Astrocyte of the hippocampus (primary cell): ENCODE measurements at places on chromosomes 11 and 22.

GRCh38 chr11:120089036-120090001, 48.6 kb downstream of the TRIM29 start:
- no peak for DNase-seq

- DNase-seq = peak; percentile 21
Measured at GRCh38 chr11:44977493-44977984, 26.9 kb upstream of the TP53I11 start.

DNA sequence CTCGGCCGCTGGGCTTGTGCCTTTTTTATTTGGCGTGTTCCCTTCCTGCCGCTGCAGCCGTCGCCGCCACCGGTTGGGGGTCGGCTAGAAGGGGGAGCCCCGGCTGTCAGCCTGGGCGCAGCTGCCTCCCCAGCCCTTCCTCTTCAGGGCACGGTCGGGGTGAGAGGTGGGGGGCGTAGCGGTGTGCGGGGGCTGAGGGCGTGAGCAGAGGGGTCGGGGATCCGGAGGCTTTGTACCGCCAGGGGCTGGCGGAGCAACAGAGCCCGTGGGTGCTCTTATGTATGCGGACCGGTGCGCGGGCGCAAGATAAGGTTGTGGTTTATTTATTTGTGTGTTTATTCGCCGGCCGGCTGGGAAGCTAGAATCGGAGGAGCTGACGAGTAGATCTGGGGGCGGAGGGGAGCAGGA, 477 bp downstream of the ZBTB16 start:
- DNase-seq = peak; percentile 60

- peak; percentile 95 for DNase-seq
Measured at GRCh38 chr11:45857961-45858474, 10.7 kb downstream of the CRY2 start.

DNA sequence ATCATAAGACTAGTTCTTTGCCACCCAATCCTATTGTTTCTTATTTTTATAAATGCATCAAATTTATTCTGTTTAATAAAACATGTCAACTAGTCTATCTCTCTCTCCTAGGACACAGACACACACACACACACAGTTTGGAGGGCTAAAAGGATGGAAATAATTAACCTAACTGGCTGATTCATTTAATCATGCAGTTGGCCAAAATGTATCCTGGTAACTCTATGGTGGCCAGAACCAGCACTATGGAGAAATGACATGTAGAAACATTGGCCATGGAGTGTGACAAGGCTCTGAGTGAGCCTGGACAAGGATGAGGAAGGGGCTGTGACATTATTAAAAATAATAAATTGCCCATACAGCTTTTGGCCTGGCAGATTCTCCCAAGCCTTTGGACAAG, 64.1 kb downstream of the CLPB start:
- no peak for DNase-seq

GRCh38 chr22:30038219-30038618, 42.0 kb upstream of the HORMAD2 start:
- DNase-seq = peak; percentile 29

DNA sequence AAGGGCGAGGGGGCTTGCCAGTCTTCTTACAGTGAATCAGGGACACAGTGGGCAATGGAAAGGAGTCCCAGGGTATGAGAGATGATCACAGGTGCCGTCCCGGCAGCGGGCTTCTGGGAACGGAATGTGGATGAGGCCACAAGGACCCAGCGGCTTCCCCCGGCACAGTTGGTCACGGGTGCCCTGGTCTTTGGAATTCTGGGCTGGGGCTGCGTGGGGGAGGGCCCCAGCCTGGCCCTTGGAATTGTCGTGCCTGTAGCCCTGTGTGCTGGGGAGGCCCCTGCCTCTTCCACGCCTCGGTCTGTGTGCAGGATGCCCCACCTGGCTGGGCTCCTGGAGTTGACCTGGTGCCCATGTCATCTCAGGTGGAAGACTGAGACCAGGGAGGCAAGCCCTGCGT, 76.6 kb downstream of the FBLN1 start:
- no peak for DNase-seq

DNA sequence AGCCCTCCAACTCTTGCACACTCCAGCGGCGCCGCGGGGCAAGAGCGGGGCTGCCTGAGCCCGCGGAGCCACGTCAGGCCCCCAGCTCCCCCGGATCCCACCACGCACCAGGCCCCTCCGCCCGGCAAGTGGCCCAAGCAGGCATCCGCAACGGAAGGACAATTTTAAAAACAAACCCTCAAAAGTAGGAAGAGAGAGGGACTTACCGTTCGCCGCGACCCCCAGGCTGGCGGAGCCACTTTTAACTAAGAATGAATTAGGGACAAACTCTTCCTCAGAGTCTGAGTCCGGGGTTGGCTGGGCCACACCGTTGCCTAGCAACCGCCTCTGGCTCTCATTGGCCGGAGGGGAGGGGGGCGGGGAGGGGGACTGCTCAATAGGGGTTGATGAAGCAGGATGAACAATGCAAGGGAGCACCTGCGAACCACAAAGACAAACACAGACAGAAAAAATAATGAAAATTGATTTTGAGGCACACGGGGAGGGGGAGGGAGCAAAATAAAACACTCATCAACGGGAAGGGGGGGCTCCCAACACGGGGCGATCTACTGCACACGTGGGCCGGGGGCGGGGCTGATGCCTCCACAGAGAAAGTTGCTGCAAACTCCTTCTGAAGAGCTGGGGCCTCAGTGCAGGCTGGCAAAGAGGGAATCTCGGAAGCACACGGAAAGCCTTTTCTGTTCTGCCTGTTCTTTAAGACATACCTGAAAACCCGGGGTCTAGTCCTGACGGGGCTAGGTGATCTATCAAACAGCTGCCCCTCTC, 387.5 kb upstream of the NARS2 start:
- peak; percentile 90 for DNase-seq

GRCh38 chr22:44261861-44262595, 50.7 kb downstream of the SHISAL1 start:
- DNase-seq = no peak

GRCh38 chr11:122714484-122714883, 59.0 kb downstream of the UBASH3B start:
- DNase-seq = no peak

- peak; percentile 92 for DNase-seq
Measured at GRCh38 chr11:121595717-121596161, 143.0 kb upstream of the SORL1-AS1 start.

DNA sequence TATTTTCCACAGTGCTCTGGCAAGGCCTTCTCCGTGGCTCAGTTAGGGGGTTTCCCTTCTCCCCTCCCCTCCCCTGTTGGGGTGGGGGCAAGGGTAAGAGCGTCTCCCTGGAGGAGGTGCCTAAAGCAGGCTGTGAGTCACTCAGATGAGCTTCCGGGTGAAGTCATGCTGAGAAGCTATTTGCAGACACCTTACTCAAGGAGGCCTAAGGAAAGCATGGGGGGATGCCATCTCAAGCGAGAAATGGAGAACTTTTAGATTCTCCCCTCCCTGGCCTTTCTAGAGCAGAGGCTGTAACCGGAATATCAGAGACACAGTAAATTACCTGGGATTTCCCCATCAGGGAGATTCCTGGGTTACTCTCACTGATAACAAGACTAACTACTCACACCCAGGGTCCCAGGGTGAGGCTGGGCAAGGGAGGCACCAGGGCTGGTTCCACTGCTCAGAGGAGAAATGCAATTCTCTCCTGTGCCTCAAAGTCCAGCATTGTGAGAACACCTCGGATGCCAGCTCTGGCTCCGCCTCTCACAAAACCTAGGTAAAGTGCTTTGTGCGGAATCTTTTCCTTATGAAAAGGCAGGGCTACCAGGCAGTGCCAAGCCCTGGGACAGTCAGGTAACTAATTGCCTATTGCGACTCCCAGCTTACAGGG, 123.6 kb downstream of the ABTB2 start:
- DNase-seq = peak; percentile 76

DNA sequence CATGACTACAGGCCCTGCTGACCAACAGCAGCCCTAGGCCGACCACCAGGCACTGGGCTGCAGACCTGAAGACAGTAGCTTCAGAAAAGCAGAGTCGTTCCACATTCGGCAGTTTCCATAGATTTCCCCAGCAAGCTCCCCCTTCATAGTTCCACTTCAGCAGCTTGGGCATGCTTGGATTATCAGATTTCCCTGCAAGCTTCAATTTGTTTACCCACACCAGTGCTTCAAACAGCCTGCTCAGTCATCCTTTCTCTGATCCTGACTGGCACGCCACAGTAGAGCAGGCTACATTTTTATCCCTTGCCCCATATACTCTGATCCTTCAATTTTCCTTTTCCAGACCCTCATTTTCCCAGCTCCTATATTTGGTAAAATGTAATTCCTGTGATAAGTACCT, 51.1 kb upstream of the CFAP300 start:
- DNase-seq = no peak

DNA sequence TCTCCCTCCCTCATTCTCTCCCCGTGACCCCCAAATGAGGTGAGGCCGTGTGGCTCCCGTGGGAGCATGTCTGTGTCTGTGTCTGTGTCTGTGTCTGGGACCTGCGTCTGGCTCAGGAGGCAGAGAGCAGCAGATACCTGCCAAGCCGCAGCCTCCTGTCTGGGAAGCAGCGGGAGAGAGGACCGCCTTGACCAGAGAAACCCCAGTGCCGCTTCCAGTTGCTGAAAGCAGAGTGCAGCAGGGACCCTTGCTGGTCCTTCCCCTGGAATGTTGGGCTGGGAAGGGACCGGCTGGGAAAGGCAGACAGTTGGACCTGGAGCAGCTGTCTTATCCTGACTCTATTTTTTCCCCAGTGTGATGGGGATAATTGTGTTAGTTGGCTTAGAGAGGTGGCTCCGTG, 525 bp downstream of the CSDC2 start:
- DNase-seq = peak; percentile 71

DNA sequence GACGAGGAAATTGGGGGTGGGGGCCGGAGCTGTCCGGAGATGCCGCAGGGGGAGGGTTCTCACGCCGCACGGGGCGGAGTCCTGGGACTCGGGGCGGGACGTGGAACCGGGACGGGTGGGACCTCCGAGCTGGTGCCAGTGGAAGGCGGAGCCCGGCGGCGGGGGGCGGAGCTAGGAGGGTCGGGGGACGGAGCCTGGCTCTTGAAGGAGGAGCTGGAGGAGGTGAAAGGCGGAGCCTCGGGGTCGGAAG, 271 bp downstream of the FKBP2 start:
- peak; percentile 100 for DNase-seq

DNA sequence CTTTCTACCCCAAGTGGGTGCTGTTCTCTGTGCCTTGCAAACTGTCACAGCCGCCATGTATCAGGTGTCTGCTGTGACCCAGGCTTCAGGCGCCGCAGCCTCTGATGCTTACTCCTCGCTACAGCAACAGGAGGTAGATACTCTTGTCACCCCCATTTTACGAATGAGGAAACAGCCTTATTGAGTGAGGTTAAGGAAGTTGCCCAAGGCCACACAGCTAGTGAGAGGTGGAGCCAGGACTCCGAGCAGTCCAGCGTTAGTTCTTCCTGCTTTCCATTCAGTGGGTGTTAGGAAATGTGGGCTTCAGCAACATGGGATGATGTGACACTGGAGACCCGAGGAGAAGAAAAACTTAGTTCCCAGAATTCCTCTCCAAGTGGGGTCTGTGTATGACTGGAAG, 14.3 kb downstream of the RNF215 start:
- DNase-seq = no peak

GRCh38 chr11:42273977-42274376, 814.5 kb upstream of the LRRC4C start:
- DNase-seq = no peak

DNA sequence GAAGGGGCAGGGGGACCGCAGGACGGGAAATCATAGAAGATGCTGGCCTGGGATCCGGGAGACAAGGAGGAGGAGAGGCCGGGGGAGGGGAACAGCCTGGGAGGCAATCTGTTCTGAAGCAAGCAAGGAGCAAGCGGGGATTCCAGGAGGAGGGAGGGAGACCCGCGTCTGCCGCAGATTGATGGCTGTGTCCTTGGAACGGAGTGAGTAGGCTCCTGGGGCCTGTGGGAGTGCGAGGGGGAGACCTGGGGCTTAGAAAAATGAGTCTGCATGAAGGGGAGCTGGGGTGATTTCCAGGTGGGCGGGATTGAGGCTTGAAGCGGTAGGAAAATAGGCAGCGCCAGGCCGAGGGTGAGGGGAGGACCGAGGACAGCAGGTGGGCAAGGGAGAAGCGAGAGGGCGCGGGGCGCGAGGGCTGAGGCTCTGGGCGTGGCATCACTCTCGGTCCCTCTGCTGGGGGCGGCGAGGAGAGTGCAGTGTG, 1.6 kb upstream of the LRRC55 start:
- no peak for DNase-seq

- no peak for DNase-seq
Measured at GRCh38 chr22:30940685-30941362, 27.8 kb downstream of the MORC2 start.

DNA sequence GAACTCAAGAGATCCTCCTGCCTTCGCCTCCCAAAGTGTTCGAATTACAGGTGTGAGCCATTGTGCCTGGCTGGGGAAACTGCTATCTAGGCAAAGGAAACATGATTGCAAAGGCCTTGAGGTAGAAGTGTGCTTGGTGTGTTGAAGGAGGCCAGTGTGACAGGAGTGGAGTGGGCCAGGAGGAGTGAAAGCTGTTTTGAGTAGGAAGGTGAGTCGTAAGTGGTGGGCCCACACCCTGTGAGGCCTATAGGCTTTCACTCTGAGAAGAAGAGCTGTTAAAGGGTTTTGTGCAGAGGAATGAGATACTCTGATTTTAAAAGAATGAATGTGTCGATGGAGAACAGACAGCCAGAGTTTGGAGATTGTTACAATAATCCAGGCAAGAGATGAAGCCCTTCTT, 43.4 kb downstream of the WEE1 start:
- DNase-seq = no peak

DNA sequence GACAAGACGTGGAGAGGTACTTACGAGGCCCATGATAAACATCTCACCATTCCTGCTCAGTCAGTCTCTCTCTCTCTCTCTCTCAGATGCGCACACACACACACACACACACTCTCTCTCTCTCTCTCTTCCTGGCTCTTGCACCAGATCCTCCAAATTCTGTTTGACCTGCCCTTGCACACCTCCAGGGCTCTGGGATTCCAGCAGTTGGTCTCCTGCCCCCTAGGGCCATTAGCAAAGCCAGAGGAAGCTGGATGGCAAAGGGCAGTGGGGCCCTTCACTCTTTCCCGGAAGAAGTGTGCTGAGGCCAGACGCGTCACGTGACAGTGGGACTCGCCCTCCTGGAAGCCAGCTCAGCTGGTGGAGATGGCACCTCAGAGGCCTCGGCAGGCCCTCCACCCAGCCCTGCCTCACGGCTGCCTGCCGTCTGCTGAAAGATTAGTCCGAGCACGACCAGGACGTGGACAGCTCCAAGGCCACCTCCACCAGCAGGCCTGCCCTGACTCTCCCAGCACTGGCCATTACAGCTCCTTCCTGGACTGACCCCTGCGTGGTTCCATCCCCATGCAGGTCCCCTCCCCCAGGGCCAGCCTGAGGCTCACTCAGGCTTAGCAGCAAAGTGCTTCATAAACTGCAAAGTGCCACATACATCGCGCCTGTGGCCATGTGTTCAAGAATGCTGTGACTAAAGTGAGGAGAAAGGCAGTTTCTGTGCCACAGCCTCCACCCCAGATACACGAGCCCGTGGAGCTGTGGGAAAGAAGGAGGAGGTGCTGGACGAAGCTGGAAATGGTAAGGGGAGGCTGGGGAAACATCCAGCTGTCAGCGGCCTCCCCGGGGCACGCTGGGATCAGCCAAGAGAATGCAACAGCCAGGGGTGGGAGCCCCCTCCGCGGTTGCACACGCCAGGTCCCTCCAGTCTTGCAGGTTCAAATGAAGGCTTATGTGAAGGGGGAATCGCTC, 3.7 kb downstream of the PDGFB start:
- DNase-seq = no peak

- no peak for DNase-seq
Measured at GRCh38 chr22:42928969-42929837, 72.1 kb upstream of the ARFGAP3 start.
